ENCODE measurements at places on chromosomes 3 and 15.

DNA sequence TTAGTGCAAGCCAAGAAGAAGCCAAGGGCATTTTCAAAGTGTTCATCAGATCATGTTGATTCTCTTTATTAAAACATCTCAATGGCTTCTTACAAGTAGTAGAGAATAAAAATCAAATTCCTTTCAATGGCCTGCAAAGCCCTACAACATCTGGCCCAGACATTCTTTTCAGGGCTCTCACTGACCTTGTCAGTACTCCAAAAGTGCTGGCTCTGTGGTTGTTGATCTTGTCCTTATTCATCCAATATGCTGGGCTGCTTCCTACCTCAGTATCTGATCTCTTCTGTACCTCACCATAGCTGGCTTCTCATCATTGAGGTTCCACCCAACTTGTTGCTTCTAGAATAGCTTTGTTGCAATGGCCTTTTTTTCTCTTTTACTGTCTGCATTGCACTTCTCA, 74.0 kb upstream of the SAMMSON start:
- no peak for DNase-seq

- DNase-seq = no peak
These were observed 124.6 kb downstream of the CD47 start for GRCh38 chr3:107966276-107966675.

GRCh38 chr15:51622604-51623370, at the start of gene DMXL2:
TSS of gene DMXL2 (minus strand) at chr15:51622771. CDS start at chr15:51622545, 226 bp downstream.
- DNase-seq = peak; percentile 93

GRCh38 chr3:53167418-53168174, 6.6 kb downstream of the PRKCD start:
- no peak for DNase-seq

- no peak for DNase-seq
These were observed 2.4 kb downstream of the EIF4G1 start for GRCh38 chr3:184316792-184317191.

DNA sequence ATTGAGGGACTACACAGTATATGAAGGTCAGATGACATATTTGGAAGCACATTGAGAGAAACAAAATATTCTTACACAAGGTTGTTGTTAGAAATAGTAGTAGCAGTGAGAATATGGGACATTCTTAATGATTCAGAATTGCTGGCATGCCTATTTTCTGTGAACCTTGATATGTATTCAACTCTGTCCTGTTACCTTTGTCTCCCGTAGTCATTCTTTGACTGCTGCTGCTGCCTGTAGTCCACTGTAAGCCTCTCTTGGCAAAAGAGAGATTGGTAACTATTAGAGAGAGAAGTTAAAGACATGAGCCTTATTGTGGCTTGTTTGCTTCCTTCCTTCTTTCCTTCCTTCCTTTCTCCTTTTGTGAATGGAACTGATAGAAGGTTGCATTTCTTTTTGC, 64.5 kb downstream of the TCF12 start:
- DNase-seq = no peak

DNA sequence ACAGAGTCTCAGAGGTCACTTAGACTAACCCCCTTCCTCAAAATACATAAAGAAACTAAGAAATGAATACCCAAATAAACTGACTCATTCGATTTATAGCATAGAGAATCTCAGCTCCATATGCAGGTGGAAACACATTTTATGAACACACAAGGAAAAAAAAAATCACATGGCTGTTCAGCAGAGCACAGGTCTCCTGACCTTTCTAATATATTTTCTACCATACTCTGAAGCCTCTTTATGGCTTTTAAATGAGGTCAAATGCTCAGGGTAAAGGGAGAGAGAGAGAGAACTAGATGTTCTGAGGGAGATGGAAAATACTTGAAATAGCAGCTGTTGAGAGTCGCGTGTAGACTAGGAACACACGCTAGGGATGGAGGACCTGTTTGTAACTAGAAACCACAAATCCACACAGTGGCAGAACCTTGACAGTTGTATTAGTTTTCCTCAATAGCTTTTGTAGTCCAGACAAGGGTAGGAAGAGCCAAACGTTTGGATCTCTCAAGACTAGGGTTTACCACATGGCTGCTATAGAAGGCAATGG, 165.3 kb downstream of the FMN1 start:
- DNase-seq = no peak

DNA sequence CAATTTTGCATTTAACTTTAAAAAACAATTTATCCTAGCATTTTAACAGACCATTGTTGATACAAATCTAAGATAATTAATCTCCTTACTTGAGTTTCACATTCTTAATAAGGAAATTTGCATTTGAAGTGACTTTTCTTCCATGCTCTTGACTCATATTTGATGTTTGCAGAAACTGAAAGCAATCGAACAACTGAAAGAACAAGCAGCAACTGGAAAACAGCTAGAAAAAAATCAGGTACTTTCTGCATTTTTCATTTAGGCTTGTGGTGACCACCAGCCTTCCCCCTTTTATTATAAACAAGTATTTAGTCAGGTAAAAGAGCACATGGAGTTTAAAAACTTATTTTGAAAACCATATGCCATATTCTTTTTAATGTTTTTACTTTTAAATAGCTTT, 20.1 kb upstream of the SELENOT start:
- no peak for DNase-seq

- no peak for DNase-seq
These were observed 91.6 kb downstream of the ADCY5 start for GRCh38 chr3:123357275-123357674.

DNA sequence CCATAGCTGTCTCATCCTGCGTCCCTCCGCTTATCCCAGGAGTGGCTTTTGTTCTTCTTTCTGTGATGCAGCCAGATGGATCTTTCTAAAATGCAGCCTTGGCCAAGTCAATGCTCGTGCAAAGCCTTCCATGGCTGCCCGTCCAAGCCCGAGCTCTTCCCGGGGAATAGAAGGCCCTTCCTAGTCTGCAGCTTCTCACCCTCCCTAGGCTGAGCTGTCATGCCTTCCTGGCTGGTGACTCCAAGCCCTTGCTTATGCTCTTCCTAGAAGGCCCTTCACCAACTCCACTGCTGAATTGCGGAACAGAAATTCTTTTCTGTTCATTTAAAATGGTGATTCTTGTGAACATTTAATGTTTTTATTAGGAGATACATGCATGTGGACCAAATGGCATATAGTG, 95.9 kb downstream of the SMAD6 start:
- DNase-seq = no peak

- DNase-seq = no peak
These were observed 12.0 kb upstream of the TASOR start for GRCh38 chr3:56694867-56695683.

GRCh38 chr15:58734859-58735258, 14.6 kb downstream of the ADAM10 start:
- DNase-seq = no peak

DNA sequence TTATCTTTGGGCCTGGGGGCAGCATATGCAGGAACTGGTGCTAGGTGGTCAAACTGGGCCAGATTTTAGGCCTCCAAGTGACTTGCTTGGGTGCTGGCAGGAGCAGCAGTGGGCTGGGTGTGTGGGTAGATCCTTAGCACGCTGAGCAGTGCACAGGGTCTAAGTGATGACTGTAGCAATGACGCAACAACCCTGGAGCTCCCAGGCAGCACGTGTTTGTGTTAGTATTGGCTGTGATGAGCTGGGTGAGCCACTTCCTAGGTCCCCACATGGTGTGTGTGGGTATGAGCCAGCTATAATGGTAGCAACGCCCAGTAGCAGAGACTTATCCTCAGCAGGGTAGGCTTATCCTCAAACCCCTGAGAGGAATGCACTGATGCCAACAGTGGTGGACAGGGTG, 570.6 kb upstream of the ROBO1 start:
- no peak for DNase-seq

GRCh38 chr15:89662893-89663626, 7.8 kb upstream of the KIF7 start:
- peak; percentile 27 for DNase-seq

DNA sequence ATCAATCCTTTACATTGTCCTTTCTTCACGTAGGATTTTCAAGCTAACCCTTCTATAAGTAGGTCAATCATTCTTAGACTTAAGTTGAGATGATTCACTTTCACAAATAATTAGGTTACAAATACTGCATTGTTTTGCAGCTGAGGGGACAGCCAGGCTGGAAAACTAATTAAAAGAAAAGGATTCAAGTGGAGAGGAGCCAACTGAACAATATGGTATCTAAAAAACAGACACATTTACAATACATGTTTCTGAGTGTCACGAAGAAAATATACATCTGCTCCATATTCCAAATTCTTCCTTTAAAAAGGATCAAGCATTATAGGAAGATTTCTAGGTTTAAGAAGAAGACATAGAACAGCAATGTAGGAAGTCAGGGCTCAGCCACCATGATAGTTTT, 70.2 kb downstream of the PEAK1 start:
- DNase-seq = no peak

DNA sequence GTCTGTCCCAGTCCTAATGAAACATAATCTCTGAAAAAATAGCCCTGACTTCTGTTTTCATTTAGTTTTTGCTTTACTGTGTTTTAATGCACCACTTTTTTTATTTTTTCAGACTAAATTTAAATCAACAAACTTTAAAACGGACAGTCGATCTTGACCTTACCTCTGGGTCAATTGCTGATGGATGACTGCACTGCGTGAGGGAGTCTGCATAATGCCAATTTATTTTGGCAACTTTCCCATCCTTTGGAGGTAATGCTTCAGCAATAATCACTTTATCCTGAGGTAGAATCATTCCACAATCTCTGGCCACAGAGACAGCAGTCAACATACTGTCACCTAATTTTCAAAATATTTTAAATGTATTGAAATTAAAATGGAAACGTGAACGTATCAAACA, 32.5 kb upstream of the GP5 start:
- DNase-seq = no peak

GRCh38 chr3:3821777-3822176, 22.5 kb downstream of the LRRN1 start:
- DNase-seq = no peak

- no peak for DNase-seq
These were observed 47.0 kb downstream of the HCN4 start for GRCh38 chr15:73321496-73322450.

DNA sequence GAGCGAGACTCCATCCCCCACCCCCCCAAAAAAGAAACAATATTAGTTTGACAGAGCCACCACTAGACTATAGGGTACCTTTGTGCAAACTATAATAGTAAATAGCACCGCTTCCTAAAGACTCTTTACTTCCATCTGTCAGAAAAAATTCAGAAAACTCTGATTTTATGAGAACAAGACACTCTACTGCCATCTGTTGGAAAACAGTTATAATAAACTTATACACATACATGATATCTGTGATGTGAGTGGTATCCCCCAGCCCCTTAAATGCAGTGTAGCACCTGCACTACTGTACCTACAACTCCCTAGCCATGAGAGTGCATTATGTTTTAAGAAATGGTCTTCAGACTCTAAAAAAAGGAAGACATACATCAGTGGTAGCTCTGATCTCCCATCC, 47.1 kb upstream of the CTDSPL start:
- DNase-seq = peak; percentile 39

GRCh38 chr3:120682095-120682681, at the start of gene HGD:
TSS of gene HGD (minus strand) at chr3:120682239. CDS start at chr3:120682111, 128 bp downstream.
- no peak for DNase-seq
